ENCODE measurements at places on chromosomes 4 and X. TPM values are rescaled to one million over a fixed set of nuclear protein-coding genes. Genes with fewer than 3 reads are reported as not detected.

The PNMA6F gene
- total RNA-seq = 0.36 TPM

- no peak for DNase-seq
Observed at GRCh38 chrX:72001471-72001870, 90.8 kb downstream of the NHSL2 start.

DNA sequence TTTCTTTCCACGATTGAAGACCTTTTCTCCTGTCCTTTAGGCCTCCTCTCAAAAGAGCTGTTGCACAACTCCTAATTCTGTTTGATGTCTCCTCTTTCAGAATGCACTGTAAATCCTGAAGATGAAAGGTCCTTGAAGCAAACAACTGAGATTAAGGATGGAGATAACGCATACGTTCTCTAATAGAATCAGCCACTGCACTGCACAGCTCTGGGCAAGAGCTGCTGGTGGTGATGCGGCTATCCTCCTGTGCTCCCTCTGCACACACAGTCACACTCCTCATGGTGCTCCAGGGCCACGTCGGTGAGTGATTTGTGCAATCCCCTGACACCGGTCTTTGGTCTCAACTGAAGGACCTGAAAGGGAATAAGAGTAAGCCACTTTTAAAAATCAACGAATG lies 208.7 kb downstream of the PDGFC start:
- no peak for DNase-seq

DNA sequence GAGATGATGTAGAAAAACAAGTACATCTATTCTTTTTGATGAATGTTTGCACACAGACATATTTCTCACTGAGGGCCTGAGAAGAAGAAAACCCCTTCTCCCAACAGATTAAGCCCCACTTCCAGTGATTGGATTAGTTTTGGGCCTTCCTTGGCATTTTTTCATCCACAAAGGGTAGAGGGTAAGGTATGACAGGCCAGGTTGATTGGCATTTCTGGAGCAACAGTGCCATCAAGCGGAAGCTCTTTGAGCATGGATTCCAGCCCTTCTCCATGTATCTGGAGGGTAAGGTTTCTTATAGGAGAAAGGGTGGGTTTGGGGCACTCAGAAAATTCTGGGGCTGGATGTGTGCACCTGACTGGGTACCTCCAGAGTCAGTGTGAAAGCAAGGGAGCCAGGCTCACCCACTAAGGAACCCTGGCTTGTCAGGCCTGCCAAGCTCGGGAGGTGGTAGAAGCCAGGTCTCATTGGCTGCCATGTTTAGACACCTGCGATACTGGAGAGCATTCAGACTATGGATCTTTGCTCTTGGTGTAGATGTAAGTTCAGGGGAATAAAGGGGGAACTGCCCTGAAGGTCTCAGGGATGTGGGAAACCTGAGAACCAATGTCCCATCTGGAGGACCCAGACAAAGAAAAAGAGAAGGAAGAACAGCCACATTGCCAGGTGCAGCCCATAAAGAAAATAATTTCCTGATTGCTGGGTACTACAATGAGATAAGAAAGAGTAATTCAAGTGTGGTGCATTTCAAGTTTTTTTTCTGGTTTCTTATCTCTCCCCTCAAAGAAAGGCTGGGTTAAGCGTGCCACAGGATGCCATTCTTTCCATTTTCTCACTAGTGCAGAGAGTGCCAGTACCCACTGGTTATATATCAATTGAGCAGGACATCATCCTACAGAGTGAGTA lies 222.3 kb upstream of the AGTR2 start:
- DNase-seq = no peak

The MMRN1 gene
- 6.2 TPM for total RNA-seq

The GLRB gene
- 21.6 TPM for total RNA-seq

The FNIP2 gene
- 42.0 TPM for total RNA-seq

The IL9R gene
- 0.27 TPM for total RNA-seq

All from cerebellum (tissue), 4 donors.